Stimulated activated CD8-positive, alpha-beta memory T cell treated with anti-CD3 and anti-CD28 coated beads, Interleukin-15, amount 100 ng/mL, for 48 hours (primary cell): ENCODE measurements at places on chromosomes 5 and 9.
A peak's percentile ranks its signal among the peaks of the same experiment; 100 is the strongest.

DNA sequence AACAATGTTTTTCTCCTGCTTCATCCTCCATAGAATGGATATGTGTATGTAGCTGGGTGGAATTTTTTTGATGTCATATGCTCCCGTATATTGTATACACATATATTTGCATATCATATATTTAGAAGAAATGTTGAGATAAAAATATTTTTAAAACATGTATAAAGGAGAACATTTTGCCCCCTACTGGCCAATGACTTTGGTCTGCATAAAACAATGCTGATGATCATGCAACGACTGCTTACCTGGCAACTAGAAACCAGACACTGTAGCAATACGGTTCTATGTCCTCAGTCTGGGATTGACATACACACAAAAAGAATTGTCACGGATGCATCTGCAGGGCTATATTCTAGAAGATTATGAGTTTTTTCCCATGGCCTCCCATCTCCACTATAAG lies 503.6 kb downstream of the ELAVL2 start:
- no peak for DNase-seq

DNA sequence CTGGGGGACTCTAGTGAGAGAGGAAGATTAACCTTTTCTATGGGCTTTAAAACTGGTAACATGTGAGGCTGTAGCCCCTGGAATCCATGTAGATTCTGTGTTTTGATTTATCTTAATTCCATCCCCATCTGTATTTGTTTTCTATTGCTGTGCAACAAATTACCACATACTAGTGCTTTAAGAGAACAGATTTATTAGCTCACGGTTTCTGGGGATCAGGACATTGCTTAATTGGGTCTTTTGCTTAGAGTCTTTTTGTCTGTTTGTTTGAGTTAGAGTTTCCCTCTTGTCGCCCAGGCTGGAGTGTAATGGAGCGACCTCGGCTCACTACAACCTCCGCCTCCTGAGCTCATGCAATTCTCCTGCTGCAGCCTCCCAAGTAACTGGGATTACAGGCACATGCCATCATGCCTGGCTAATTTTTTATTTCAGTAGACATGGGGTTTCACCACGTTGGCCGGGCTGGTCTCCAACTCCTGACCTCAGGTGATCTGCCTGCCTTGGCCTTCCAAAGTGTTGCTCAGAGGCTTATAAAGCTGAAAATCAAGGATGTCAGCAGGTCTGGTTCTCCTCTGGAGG lies 29.9 kb upstream of the GNA14 start:
- DNase-seq: no peak

DNA sequence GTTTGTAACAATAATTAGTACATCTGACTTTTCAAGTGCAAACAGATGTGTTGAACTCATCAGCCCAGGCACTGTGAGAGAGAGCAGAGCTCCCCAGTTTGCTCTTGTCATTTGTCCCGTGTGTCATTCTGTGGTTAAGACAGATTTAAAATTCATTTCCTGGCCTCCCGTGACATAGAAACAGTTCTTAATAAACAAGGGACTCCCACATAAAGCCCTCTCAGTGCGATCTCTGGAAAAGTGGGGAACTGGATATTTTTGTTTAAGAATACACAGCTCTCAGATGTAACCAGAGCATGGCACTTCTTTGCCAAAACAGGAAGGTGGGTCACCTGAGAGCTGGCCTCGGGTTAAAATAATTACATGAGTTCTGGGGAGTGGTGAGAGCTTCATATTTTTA lies 58.6 kb downstream of the PRKACG start:
- no peak for DNase-seq

DNA sequence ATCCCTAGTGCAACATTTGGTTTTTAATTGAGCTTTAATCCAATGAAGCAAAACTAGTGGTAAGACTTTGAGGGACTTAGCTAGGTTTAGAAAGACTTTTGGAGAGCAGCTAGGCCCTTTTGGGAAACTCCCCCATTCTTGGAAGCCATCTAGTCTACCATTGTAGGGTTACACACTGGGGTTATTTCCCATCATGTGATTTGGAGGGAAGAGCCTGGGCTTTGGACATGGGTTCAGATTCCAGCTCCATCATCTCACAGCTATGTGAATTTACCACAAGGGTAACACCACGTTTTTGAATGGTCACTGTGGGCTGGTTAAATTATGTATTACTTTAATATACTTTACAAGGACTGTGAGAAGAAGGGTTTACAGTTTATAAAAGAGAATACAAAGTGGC lies 18.3 kb upstream of the TNFSF15 start:
- DNase-seq: no peak

DNA sequence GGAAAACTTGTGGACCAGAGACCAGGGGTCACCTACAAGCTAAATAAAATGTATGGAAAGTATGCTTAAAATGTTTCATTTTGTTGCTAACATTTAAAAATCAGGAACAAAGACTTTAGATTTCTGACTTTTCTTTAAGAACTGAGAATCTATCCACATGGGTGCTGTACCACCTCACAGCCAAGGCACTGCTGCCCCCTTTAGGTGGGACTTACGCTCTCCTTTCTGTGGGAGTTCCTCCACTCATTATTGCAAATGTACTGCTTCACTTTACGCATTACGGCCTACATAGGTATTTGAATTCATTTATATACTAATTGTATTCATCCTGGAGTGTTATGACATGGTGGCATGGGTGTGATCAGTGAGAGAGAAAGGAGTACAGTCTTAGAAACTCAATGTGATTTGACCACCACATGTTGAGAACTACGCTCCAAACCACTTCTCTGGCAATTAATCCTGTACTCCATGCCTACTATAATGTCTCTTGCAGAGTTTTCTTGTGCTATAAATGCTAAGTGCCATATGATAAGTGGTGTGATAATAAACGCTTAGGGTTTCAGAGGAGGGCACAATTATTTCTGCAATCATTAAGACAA lies 24.7 kb upstream of the CETN3 start:
- DNase-seq: peak; percentile 18

GRCh38 chr9:91840469-91840868 lies 109.6 kb downstream of the ROR2 start:
- no peak for DNase-seq

GRCh38 chr5:81393783-81394718 lies at the start of gene ACOT12:
Gene ACOT12, minus strand, starts transcription at chr5:81394134. Its CDS starts 20 bp downstream, at chr5:81394114.
- DNase-seq: no peak

GRCh38 chr9:131668439-131669268 lies 71.2 kb downstream of the RAPGEF1 start:
- peak; percentile 70 for DNase-seq

DNA sequence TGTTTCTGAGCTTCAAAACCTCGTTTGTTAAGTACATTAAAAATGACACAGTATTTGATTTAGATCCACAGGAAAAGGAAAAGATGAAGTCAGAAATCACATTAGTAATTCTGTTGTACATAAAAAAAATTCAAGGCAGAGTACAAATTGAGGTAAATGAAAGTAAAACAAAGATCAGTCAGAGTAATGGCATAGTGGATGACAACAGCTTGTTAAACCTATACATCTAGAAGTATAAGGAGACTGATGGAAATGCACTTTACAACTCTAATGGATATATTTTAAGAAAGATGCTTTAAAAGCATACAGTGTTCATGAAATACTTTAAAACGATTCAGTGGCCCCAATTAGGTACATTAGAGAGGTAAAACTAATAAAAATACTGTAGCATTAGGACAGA lies 631.3 kb upstream of the SEMA6A start:
- DNase-seq: no peak

GRCh38 chr5:2921651-2922050 lies 170.2 kb upstream of the IRX2 start:
- no peak for DNase-seq

GRCh38 chr5:53319315-53319714 lies 161.1 kb upstream of the FST start:
- DNase-seq: no peak

- DNase-seq: no peak
These were observed 428.3 kb upstream of the CDH6 start for GRCh38 chr5:30765227-30765626.

- DNase-seq: no peak
These were observed 116.6 kb upstream of the BOD1 start for GRCh38 chr5:173733021-173733420.

GRCh38 chr9:117034866-117035265 lies 347.8 kb downstream of the TRIM32 start:
- DNase-seq: no peak

- DNase-seq: no peak
These were observed 23.2 kb downstream of the GAPVD1 start for GRCh38 chr9:125284855-125285254.

GRCh38 chr5:122940890-122941289 lies 95.5 kb downstream of the SNX24 start:
- DNase-seq: no peak

DNA sequence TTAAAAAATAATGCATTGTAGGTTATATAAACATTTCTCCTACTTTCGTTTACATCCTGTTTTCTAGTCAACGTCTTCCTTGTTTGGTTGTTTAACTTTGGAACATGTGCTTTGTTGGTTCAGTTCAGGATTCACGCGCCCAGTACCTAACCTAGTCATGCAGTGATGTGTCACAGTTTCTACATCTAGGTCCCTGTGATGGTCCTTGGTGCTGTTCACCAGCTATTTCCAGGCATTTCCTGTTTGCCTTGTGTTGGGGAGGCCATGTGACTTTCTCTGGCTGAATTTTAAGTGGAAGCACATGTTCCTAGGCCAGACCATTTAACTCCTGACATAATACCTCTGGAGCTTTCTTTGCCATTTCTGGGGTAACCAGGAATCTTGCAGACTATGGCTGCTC lies 292.3 kb downstream of the SMARCA2 start:
- no peak for DNase-seq

GRCh38 chr5:169602535-169602934 lies 19.0 kb downstream of the SPDL1 start:
- DNase-seq: no peak

DNA sequence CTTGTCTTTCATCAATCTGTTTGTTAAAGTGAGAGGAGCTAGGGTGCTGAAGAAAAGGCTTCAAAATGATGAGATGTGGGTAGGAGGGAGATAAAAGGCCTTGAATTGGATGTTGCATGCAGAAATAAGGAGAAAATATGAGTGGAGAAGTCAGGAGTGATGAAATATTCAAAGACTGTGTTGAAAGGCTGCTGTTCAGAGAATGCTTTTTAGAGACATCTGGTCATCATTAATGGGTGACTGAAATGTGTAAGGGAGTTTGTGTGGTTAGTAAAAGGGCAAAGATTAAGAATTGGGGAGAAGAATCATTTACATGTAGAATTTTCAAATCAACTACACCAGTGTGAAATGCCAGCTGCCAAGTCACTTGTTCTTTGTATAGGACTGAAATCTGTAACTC lies 383.9 kb downstream of the MAT2B start:
- DNase-seq: no peak

DNA sequence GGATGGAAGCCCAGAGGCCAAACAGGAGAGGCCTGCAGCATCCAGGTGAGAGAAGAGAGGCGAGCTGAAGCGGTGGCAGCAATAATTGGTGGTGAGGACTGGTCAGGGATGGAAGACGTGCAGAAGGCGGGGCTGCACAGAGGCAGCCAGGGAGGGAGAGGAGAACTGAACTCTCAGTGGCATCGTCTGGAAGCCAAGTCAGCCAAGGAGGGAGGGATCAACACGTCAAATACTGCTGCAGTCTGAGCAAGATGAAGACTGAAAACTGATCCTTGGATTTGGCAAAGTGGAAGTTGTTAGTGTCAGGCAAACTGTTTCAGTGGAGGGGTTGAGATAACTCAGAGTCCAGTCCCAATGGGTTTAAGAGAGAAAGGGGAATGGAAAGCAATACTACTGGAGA lies 145.4 kb downstream of the CDK5RAP2 start:
- no peak for DNase-seq

- no peak for DNase-seq
These were observed 4.4 kb upstream of the COL5A1 start for GRCh38 chr9:134637241-134637640.

GRCh38 chr9:36039696-36040095 lies 3.0 kb downstream of the RECK start:
- DNase-seq: no peak

DNA sequence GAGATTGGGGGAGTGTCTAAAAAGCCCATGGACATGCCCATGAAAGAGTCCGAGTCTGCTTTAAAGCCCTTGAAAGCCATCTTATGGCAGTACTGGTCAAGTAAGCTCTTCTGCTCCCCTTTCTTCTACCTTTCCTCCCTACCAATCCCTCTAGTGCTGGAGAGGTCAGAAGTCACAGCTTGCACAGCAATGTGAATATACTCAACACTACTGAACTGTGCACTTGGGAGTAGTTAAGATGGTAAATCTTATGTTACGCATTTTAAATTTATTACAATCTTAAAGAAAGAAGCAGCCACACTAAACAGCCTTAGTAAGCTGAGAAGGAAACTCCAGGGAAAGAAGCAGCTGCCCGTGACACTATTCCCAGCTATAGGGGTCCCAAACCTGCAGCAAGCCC lies 12.3 kb upstream of the TRAF1 start:
- no peak for DNase-seq

- DNase-seq: no peak
These were observed 230 bp downstream of the SLC44A1 start for GRCh38 chr9:105244734-105245028.

DNA sequence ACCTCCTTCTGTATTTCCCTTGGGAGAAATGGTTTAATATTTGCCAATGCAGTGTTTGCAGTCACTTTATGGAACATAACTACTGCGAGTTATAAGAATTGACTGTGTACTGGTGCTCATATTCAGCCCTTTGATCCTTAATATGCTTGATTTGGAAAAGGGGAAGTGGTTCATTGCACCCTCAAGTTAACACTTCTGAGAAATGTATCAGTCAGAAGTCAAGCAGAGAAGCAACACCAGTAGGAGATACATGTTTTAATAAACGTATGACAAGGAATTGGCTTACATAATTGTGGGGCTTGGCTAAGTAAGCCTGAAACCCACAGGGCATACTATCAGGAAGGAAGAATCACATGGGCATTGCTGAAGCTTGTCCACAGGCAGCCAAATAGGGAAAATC lies 131.0 kb upstream of the SPRY4 start:
- DNase-seq: no peak

DNA sequence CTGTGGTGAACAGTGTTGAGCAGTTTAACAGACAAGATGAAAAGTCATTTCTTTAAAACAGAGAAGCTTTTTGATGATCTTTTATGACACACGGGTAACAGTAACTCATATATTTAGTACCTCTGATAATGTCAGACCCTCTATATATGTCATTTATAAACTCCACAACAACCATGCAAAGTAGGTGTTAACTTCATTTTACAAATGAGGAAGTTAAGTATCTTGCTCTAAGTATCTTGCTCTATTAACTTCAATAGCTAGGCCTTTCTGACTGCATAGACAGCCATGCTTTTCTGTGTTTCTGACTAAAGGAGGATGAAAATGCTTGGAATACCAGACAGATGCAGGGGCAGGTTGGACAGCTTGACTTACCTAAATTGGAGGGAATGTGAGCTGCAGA lies 1.8 kb downstream of the NUDT2 start:
- DNase-seq: no peak

GRCh38 chr5:14895301-14895700 lies 23.7 kb upstream of the ANKH start:
- no peak for DNase-seq

- no peak for DNase-seq
These were observed 75.5 kb downstream of the PTPN3 start for GRCh38 chr9:109422641-109423040.

- DNase-seq: no peak
These were observed 2.4 kb upstream of the PLEKHG4B start for GRCh38 chr5:89337-90286.
